ENCODE measurements at places on chromosomes 6 and 20. TPM values are rescaled to one million over a fixed set of nuclear protein-coding genes. Genes with fewer than 3 reads are reported as not detected.

GRCh38 chr6:32941214-32941768, 463 bp upstream of the HLA-DMB start:
- H3K27ac ChIP-seq, result peak overlapping the region; percentile 87
- no peaks in the 10 kb centered on the region for H3K36me3 ChIP-seq
- peak; percentile 76 for DNase-seq
- H3K27me3 ChIP-seq, result no peaks in the 10 kb centered on the region
- H3K4me3 ChIP-seq, result peak overlapping the region; percentile 89
- peaks cover 59% of the 10 kb centered on the region for H3K4me1 ChIP-seq

GRCh38 chr6:44129841-44130322, 2.5 kb downstream of the TMEM63B start:
- H3K27me3 ChIP-seq, result no peaks in the 10 kb centered on the region
- H3K4me1 ChIP-seq, result peaks cover 25% of the 10 kb centered on the region
- peak overlapping the region; percentile 16 for H3K4me3 ChIP-seq
- no peak for DNase-seq
- no peak overlapping the region for H3K27ac ChIP-seq
- H3K36me3 ChIP-seq, result peaks cover 6% of the 10 kb centered on the region

The DACT2 gene
- total RNA-seq, result not detected

DNA sequence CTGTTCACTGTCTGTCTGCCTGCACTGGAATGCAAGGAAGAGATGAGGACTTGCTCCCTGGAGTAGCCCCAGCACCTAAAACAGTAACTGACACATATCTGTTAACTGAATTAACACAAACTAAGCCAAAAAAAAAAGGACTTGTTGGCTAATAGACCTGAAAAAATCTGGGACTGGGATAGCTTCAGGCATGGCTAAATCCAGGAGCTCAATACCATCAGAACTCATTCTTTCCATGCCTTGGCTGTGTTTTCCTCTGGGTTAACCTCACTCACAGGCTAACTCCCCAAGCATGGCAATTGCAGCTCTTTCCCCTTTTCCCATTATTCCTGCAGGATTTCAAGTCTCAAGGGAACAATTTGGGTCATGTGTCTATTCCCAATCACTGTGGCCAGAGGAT, 21.6 kb upstream of the ARFGEF2 start:
- peaks cover 26% of the 10 kb centered on the region for H3K4me1 ChIP-seq
- no peak for DNase-seq
- H3K27ac ChIP-seq, result no peak overlapping the region
- no peak overlapping the region for H3K4me3 ChIP-seq
- no peaks in the 10 kb centered on the region for H3K27me3 ChIP-seq

GRCh38 chr6:13766201-13766634, 48.1 kb downstream of the MCUR1 start:
- DNase-seq, result no peak
- no peaks in the 10 kb centered on the region for H3K36me3 ChIP-seq
- no peaks in the 10 kb centered on the region for H3K27me3 ChIP-seq
- peaks cover 48% of the 10 kb centered on the region for H3K4me1 ChIP-seq

GRCh38 chr6:144246988-144247387, 38.1 kb upstream of the UTRN start:
- peaks cover 7% of the 10 kb centered on the region for H3K36me3 ChIP-seq
- no peak overlapping the region for H3K27ac ChIP-seq
- no peak for DNase-seq
- peaks cover 27% of the 10 kb centered on the region for H3K4me1 ChIP-seq

Measured in natural killer cell treated with Interleukin-12 subunit alpha and Interleukin-12 subunit beta and Interleukin-15 and Interleukin-18, amount 100 ng/mL, for 72 hours (primary cell).